ENCODE measurements at places on chromosomes 11 and 22.
A peak's percentile ranks its signal among the peaks of the same experiment; 100 is the strongest.

GRCh38 chr22:30266445-30267381, at the start of gene OSM:
Gene OSM (minus strand): TSS chr22:30266851. CDS start chr22:30266799, 52 bp downstream.
- no peak for DNase-seq

DNA sequence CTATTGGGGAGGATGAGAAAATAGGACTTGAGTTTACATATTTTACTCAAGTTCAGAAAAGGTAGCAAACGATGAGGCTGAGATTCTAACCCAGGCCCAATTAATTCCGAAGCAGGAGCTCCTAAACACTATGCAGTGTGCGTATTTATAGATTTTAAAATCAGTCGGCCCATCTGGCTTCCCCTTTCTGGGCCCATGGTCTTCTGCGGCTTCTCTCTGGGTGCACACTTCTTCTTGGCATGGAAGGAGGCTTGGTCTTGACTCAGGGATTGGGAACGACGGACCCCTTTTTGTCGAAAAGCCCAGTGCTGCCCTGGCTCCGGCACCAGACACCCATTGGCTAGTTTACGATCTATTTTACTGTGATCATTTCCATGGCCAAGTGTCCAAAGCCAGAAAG, 1433.8 kb downstream of the BRD1 start:
- DNase-seq: no peak

- DNase-seq: peak; percentile 4
Measured at GRCh38 chr11:109236188-109236587, 185.8 kb upstream of the C11orf87 start.

GRCh38 chr11:110297076-110297725, 787 bp upstream of the RDX start:
- peak; percentile 24 for DNase-seq

- peak; percentile 25 for DNase-seq
Measured at GRCh38 chr22:27406389-27406861, 395.1 kb downstream of the MN1 start.

- DNase-seq: peak; percentile 53
Measured at GRCh38 chr11:70415642-70416395, 17.5 kb downstream of the CTTN start.

- peak; percentile 74 for DNase-seq
Measured at GRCh38 chr11:122853971-122854446, 15.7 kb downstream of the CRTAM start.

- DNase-seq: no peak
Measured at GRCh38 chr11:64025205-64025604, 10.5 kb upstream of the FLRT1 start.

DNA sequence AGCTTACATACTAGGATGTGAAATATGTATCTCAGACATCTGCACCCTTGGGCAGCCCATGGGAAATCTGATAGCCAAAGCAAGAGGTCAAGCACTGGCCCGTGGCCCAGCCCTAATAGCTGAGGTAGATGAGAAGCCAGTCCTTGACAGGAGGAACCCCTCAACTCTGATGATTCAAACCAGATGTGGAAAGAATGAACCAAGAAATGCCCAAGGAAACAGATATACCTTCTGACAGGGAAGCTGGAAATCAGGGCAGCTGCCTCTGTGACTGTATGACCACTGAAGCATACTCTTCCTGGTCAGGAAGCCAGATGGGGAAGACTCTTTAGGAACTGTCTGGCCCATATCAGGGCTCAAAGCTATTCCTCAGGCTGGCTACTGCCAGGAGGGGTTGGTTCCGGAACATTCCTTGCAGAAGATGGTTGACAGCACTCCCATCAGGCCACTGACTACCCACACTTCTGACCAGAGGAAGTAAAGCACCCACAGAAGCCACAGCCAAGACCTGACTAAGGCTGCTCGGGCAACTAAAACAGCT, 124.2 kb downstream of the SWAP70 start:
- DNase-seq: peak; percentile 96

GRCh38 chr11:19241260-19242178, 774 bp upstream of the E2F8 start:
- no peak for DNase-seq

GRCh38 chr11:24411791-24412190, 85.1 kb upstream of the LUZP2 start:
- DNase-seq: no peak

- DNase-seq: peak; percentile 50
Measured at GRCh38 chr11:103532133-103532788, 423.0 kb downstream of the DYNC2H1 start.

- no peak for DNase-seq
Measured at GRCh38 chr11:29100967-29101366, 915.9 kb downstream of the KCNA4 start.

DNA sequence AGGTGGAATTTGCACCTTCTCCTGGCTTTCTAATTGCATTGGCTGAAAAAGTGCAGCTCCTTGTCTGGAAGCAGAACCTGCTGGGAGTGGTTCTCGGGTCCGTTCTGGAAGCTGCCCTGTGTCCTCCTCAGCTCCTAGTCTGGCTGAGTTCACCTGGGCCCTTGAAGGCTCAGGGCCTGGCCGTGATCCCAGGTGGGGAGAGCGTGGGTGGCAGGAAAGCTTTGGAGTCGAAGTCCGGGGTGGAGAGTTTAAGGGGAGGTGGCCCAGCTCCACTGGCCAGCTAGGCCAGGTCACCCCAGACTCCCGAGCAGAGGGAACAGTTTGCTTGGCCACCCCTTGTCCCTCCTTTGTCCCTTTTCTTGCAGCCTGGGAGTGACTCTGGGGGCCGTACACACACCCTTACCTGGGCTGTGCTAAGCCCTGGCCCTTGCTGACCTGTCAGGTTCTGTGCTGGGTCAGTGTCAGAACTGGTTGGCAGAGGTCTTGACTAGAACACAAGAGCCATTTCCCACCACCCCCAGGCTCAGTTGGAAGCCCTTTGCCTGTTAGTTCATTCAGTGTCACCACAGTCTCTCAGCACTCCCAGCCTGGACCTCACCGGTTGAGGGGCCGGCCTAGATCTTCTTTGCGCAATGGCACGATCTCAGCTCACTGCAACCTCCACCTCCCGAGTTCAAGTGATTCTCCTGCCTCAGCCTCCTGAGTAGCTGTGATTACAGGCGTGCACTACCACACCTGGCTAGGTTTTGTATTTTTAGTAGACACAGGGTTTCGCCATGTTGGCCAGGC, 37.3 kb downstream of the LRP5 start:
- DNase-seq: peak; percentile 25

DNA sequence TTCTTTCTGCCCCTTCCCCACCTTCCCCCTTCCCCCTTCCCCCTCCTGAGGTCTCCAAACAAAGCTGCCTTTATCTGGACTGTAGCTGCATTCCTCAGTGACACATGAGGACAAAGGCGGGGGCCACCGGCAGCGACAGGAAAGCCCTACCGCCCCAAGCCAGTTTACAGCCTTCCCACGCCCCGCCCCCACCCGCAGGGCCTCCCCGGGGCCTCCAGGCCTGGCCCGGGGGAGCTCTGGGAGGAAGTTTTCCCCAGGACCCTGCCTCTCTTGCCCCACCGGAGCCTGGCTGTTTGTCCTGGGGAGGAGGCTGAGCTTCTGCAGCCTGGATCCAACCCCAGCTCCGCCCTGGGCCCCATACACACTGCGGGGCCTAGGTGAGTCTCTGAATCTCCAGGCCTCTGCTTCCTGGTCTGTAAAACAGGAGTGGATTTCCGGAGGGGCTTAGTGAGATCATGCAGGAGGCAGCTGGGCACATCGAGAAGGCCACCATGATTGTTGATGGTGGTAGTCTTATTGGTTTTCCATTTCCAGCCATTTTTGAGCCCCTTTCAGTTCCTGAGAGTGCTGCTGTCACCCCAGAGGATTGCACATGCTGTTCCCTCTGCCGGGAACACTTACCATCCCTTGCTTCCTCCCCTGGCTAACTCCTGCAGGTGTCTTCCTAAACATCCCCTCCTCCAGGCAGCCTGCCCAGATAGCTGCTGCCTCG, 130.7 kb downstream of the MN1 start:
- DNase-seq: no peak

DNA sequence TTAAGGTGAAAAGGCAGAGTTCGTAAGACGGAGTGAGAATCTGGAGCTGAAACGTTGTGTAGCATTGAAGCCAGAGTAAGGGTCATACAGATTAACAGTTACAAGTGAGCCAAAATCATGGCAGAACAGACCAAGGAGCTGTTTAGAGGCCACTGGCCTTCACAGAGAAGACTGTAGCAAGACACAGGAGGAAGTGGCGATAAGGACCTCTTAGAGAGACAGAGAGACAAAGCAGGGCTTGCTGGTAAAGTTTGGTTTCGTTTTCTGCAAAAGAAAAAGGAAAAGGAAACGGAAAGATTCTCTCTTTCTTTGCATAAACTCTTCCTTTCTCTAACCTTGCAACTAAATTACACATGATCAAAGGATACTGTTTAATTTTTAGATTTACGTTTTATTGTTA, 83.0 kb downstream of the AASDHPPT start:
- no peak for DNase-seq

- DNase-seq: peak; percentile 92
Measured at GRCh38 chr11:46210133-46210636, 67.3 kb upstream of the CREB3L1 start.

- no peak for DNase-seq
Measured at GRCh38 chr11:60512651-60513225, 2.5 kb upstream of the MS4A13 start.

DNA sequence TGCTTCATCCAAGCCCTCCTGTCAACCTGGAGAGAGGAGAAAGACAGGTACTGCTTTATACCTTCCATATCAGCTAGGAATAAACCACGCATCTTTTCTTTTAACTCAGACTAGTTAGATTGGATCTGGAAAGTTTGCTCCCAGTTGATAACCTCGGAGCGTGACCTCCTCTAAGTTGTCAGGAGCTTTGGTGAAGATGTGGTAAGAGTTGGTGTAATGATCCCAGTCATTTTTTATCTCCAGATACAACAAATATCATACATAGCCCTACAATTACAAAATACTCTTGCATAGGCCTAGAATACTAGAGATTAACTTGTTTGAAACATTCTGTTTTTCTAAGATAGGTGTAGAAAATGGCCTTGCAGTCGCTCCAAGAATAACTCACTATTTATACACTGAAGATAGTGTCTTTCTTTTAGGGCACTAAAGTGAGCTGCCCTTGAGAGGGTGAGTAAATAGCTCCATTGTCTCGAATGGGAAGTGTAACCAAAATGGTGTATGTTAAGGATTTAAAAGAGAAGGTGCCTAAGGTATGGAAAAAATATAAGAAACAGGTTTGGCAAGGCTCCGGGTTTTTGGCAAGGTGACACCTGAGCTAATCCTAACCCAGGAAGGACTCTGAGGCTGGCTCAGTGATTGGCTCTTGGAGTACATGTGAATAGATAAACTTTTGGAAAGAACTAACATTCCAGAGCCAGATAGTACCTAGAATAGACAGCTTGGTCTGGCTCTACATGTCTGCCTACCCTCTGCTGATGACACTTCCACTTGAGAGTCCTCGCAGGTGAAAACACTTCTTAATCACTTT, 59.4 kb downstream of the GLYATL1 start:
- no peak for DNase-seq

DNA sequence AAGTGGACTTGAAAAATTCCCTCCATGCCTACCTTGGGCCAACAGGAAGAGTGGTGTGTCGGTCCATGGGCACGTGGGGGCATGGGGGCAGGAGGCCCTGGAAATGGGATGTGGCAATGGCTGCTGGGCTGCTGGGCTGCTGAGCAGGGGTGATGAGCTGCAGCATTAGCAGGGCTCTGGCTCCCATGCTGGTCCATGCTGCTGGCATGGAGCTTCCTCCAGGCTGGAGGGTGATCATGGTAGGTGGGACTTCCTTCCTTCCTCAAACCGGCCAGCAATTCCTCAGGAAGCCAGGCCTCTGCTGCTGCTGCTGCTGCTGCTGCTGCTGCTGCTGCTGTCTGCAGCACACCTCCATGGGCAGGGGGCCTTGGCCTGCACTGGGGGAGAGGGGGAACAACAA, 4.3 kb downstream of the RGL4 start:
- no peak for DNase-seq

DNA sequence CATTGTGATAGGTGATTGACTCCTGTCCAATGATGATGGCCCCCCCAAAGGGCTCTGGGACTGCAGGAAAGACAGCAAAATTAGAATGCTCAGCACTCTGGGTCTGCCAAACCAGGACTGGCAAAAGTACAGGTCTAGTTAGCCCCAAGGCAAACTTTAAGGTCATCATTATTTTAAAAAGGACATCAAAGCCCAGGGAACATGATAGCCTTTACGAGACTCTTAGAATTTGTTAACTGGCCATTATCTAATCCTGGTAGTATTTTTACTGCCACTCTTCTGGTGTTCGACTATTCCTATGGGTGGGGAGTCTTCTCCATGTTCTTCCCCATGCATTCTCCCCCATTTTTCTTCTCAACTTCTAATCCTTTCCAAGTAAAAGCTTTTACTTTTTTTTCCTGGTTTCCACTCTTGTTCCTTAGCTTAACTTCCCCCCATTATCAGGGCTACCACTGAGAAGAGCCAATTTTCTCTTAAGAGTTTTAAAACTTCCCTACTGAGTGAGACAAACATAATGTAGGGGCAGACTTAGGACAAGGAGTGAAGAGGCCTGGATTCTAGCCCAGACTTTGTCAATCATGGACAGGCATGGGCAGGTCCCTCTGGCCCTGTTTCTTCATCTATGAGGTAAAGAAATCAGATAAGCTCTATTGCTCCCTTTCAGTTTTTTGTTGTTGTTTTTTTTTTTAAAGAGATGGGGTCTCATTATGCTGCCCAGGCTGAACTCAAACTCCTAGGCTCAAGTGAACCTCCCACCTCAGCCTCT, 7.1 kb downstream of the DDB1 start:
- DNase-seq: peak; percentile 68

DNA sequence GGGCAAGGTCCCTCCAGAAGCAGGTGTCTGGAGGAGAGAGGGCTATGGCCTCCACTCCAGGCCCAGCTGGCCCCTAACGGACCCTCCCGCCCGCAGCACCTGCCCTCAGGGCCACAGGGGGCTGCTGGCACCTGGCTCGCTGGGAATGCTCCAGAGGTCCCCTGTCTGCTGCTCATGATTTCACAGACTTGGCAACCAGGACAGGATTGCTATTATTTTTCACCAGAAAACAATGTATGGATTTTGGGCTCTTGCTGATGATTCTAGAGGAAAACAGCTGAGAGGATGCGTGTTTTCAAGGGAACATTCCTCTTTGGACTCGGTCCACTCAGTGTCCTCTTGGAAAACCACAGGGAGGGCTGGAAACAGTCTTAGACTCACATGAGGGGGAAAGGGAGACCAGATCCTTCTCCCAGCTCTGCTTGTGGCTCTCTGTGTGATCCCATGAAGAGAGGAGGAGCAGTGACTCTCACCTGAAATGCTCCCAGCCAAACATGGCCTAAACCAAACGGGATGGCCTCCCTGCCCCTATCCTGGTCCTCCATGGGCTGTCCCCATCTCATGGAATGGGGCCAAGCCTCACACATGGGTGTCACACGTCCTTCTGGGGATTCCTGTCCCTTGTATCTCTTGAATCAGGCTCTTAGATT, 15.8 kb downstream of the MYEOV start:
- DNase-seq: no peak
